AG04449 (cell line): ENCODE measurements at places on chromosomes 16 and 17.

DNA sequence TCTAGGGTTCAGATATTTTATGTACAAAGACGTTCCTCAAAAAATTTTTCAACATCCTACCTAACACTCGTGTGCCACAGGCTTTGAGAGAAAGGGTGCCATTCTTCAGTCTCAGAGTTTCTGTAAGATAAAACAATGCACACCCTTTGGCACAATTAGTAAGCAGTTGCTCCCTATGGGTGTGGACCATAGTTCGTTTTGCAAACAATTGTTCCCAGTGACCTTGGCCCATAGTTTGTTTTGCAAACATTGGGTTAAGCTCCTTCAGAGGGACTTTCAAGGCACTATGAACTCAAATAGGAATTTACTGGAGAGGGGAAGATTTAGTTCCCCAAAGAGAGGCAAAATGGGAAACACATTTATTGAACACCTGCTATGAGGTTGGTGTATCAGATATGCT is 220.3 kb upstream of the CA10 start:
- DNase-seq: no peak

- no peak for DNase-seq
These were observed 101.8 kb downstream of the MYH11 start for GRCh38 chr16:15754821-15755534.

GRCh38 chr17:46771561-46772474 is 46.7 kb downstream of the WNT3 start:
- DNase-seq: no peak

- no peak for DNase-seq
These were observed 6.0 kb upstream of the RCVRN start for GRCh38 chr17:9911089-9911488.

GRCh38 chr17:42456223-42457106 is 2.2 kb upstream of the ATP6V0A1 start:
- peak; percentile 53 for DNase-seq

- peak; percentile 53 for DNase-seq
These were observed 10.9 kb downstream of the COPZ2 start for GRCh38 chr17:48026502-48027321.

GRCh38 chr17:45116434-45117016 is 15.8 kb downstream of the PLCD3 start:
- no peak for DNase-seq

DNA sequence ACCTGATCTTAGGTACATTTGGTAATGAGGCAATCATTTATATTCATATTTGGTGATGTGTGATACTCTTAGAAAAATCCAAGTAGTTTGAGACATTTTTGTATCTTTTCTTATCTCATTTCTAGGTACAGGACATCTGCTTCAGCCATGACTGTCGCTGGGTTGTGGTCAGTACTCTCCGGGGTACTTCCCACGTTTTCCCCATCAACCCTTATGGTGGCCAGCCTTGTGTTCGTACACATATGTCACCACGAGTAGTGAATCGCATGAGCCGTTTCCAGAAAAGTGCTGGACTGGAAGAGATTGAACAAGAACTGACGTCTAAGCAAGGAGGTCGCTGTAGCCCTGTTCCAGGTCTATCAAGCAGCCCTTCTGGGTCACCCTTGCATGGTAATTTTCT is 312.2 kb downstream of the BCAS3 start:
- no peak for DNase-seq

GRCh38 chr17:66967837-66968543 is 3.5 kb downstream of the CACNG4 start:
- DNase-seq: no peak

DNA sequence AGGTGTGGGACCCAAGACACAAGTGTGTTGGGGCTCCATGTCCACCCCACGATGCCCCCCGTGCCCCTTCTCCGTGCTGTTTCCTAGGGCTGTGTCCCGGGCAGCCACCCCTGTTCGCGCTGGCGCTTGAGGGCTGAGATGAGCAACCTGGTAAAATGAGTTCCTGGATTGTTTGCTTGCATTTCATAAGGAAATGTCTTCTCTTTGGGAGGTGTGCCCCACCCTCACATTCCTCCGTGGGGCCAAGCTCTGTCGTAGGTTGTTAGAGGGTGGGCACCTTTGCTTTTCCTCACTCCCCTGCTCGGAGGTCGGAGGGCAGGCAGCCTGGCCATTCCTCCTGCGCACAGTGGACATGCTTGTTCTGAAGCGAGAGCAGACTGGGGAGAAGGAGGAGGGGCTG is 171.3 kb upstream of the CHMP6 start:
- no peak for DNase-seq

DNA sequence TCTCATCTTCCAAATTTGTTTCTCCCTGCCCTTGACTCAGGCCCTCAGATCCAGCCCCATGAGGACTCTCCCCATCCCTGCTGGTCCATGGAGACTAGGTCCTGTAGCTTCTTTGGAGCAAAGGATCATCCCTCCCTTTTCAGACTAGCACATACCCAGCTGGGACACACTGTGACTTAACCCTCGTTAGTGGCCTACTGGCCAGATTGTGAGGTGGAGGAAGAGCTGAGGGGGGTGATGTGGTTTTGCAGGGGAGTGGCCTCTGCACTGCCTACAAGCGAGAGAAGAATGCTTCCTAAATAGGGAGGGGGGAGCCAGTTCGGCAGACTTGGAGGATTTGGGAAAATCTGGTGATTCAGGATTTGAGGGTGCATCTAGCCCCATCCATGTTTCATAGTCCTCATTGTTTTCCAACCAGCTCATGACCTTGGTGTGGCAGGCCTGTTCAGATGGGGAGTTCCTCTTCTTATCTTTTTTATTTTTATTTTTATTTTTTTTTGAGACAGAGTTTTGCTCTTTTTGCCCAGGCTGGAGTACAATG is 47.8 kb upstream of the SLC47A1 start:
- no peak for DNase-seq

- DNase-seq: no peak
These were observed at the start of gene ZNF629 for GRCh38 chr16:30786936-30787612. Gene ZNF629 (minus strand): TSS chr16:30787205. CDS start chr16:30784482, 2,723 bp downstream.

GRCh38 chr16:19393226-19394111 is 24.2 kb upstream of the TMC5 start:
- DNase-seq: no peak

DNA sequence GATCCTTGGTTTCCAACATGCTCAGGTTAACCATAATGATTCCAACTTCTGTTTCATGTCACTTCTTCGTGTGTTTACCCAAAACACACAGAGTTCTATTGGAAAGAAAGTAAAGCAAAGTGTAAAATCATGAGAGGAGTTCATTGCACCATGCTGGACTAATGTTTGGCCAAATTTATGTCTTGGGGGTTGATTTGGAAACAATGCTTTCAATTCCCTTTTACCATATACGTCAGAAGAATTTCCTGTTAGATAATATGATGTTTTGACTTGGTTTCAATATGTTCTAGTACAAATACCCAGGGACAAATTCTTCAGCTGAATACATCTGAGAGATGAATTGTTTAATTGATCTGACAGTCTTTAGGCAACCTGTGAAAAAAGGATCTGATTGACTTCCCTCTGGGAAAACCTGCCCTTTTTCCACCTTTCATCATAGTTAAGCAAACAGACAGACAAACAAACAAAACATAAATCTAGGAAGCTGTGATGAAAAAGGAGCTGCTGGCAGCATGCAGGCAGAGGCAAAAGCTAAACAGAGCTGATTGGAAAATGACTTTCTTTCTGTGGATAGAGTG is 26.0 kb upstream of the MPHOSPH6 start:
- DNase-seq: no peak

- no peak for DNase-seq
These were observed 6.6 kb downstream of the VAT1 start for GRCh38 chr17:43015579-43015978.

- DNase-seq: no peak
These were observed 484 bp upstream of the NUDT7 start for GRCh38 chr16:77721752-77722308.

DNA sequence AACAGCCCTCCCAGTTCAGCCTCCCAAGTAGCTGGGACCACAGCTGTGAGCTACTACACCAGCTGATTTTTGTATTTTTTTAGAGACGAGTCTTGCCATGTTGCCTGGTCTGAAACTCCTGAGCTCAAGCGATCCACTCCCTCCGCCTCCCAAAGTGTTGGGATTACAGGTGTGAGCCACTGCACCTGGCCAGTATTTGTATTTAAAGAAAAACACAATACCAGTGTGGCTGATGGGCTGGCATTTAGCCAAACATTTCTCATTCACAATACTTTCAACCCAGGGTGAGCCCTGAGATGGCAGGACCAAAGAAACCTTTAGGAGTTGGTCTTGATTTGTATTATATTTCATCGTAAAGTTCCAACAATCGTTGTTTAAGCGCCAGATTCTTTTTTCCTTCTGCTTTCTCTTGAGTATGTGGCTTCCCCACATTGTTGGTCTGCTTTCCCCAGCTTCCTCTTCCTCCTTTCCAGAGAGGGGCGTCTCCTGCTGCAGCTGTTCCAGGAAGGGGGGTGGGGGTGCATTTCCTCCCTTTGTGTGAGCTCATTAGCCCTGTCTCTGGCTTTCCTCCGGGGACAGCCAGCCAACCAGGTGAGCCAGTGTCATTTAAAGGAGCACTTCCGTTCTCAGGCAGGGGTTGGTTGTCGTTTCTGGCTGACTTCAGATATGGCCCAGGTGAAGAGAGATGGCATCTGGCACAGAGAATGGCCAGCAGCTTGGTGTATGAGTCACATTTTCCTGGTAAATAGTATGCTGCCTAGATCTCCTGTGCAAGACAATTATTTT is 79.9 kb downstream of the GPRC5B start:
- no peak for DNase-seq

- DNase-seq: no peak
These were observed 411.8 kb upstream of the SALL1 start for GRCh38 chr16:51562891-51563290.

- DNase-seq: no peak
These were observed 36.4 kb upstream of the SSTR5 start for GRCh38 chr16:1036166-1036565.

DNA sequence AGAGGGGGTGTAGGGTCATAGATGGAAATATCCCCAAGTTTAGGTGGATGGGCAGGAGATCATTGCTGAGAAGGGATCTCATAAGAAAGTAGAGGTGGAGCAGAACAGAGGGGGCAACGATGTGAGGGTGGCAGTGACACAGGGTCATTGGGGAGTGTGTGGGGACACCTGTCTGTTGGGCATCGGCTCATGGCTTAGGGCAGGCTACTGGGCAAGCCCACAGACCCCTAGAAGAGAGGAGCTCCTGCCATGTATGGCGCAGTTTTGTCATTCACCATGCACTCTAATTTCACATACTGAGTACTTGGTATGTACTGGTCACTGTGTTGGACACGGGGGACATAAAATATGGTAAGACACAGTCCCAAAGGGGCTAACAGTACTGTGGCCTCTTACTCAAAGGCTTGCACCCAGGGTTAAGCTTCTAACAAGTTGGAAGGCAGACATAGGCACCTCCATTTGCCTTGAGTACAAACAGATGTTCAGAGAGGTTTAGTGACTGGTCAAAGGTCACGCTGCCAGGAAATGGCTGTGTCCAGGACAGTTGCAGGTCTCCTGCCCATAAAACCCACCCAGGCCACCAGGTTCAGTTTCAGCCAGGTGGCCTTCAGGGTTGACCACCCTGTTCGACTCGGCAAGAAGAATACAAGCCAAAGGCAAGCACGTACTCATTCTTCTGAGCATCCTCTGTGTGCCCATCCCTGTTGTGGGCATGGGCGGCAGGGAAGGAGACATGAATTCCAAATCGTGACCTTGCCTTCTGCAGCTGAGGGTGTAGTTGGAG is 580.2 kb downstream of the KCNJ18 start:
- no peak for DNase-seq

- DNase-seq: no peak
These were observed 303.7 kb downstream of the ZFHX3 start for GRCh38 chr16:72744076-72744793.

DNA sequence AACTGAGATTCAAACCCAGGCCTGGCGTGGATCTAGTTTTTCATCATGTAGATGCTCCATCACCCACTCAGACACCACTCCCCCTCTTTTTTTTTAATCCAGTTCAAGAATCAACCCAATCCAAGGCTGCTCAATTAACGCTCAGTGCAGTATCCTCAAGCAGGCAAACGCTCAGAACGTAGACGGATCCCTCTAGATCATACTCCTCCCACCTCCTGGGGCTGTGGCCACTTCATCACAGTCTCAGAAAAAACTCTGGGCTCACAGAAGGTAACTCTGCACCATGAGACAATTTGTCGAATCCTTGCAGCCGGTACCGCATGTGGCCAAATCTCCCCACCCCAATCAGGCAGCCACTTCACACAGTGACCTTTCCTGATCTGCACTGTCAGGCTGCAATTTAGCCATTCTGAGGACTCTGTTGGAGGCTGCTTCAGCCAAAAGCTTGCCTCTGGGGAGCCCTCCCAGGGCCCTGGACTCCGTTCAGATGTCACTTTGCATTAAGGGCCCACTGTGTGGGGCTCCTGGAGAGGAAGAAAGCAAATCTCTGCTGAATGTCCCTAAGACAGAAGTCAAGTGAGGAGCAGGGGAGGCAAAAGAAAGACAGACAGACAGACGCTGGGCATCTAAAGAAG is 183.5 kb downstream of the XYLT1 start:
- DNase-seq: no peak
